ENCODE measurements at places on chromosomes 13 and 19.
A peak's percentile ranks its signal among the peaks of the same experiment; 100 is the strongest.

DNA sequence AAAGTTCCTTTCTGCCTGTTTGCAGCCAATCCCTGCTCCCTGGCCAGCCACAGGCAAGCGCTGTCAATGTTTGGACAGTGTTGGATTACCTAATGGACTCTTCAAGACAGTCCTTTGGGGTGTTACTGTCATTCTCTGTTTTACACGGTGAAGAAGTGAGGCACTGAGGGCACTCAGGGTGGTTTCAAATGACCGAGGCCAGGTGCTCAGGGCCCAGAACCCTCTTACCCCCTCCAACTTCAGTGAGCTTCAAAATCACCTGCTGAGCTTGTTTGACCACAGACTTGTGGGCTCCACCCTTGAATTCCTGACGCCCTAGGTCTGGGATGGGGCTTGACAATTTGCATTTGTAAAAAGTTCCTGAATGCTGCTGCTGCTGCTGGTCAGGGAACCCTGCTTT lies 97.9 kb downstream of the GGACT start:
- peak; percentile 85 for DNase-seq

DNA sequence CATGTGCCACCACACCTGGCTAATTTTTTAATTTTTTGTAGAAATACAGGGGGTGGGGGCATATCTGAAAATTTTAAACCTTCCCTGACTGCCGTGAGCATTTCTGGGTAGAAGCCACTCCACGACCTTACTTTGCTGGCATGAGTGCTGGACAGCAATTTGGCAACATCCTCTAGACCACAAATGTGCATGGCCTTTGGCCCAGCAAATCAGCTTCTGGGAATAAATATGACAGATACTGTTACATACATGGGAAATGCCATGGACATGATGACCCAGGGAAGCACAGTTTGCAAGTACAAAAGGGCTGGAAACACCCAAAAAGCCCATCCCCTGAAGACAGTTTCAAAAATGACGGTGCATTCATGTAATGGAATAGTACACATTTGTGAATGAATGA lies 3.2 kb upstream of the PVR start:
- DNase-seq, result no peak

DNA sequence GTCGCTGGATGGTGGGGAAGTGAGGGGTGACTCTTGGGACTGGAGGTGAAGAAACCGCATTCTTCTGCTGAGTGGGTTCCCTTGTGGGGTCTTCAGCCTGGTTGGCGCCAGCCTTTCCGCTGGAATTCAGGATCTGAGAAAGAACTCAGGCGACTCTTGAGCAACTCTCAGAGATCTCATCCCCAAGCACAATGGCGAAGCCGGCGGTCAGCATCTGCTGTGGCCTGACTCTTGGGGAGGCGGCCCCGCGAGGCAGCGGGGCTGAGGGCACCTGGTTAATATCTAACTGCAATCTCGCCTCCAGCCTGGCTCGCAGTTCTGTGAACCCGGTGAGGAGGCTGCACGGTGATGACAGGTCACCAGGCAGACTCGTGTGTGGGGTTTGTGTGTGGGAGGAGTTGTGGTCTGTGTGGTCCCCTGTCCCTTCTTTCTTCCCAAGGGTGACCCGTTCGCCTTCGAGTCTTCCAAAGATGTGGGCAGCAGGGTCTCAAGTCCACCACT lies 883 bp downstream of the ZNF441 start:
- DNase-seq, result no peak

DNA sequence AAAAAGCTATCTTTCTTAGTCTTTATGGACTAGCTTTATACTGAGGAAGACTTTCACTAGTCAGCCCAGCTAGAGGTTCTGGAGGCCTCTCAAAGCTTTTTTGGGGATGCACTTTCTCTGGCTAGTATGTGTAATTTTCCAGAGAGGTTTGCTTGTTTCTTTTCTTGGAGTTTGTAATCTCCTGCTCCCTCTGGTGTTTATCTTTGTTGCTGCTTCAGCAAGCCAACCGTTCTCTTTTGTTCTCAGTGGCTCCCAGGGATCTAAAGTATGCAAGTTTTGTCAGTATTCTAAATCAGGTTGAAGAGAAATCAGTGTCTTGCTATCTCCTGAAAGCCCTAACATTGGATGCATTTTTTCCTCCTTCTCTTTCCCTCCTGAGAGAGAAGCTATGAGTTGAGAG lies 121.1 kb upstream of the MYO16 start:
- DNase-seq, result peak; percentile 5

- no peak for DNase-seq
Measured at GRCh38 chr13:99335603-99336002, 28.4 kb upstream of the GPR183 start.

GRCh38 chr13:54387625-54388024 lies 1359.0 kb downstream of the OLFM4 start:
- DNase-seq, result no peak

DNA sequence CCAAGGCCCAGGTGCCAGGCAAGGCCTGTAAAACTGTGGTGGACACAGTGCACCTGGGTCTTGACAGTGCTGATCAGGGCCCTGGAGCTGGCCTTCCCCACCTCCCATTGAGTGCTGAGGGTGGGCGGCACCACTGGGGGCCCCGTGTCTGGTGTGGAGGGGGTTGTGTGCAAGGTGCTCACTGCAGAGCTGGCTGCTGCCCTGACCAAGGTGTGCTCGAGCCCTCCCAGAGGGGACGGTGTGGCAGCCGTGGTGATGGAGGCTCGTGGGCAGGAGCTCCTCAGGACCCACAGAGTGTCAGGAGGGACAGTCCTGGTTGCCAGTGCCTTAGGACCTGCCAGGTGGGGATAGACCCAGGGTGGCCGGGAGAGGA lies 23.0 kb downstream of the ATP4B start:
- DNase-seq, result no peak

- no peak for DNase-seq
Measured at GRCh38 chr13:30715837-30716236, 19.5 kb upstream of the ALOX5AP start.

DNA sequence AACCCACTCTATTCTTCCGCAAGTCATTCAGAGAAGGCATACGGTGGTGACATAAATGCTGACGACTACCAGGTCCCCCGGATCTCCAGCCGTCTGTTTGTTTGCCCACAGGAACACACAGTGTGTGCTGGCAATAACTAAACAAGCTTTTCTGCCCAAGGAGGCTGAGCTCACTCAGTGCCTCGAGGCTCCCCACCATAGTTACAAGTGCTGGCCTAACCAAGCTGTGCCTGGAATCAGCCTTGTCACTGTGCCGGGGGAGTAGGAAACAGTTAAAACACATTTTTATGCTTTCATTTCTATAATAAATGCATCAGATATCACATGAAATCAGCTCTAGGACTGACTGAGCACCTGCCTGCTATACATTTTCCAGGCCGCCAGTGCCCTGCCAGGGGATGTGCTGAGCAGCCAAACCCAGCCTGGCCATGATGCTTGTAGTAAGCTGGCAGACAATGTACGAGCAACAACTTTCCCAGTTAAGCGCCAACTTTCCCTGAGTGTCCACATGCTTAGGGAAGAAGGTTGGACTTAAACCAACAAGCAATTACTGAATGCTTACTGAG lies 28.1 kb downstream of the BRD4 start:
- peak; percentile 8 for DNase-seq

DNA sequence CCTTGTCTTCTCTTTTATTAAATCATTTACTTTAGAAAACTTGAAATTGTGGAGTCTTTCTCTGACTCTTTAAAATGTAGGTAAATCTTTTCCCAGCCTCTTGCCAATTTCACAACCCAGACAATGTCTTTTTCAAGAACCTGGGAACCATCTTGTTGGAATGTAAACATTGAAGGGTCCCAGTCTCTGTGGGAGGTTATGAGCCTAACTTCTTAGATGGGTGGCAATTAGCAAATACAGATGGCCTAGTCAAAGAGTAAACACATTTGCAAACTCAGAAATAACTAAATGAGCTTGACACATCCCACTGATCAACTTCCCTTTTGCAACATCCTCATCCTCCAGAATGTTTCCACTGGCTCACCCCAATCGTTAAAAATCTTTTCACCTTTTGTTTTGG lies 721.0 kb downstream of the PCDH9 start:
- no peak for DNase-seq

- no peak for DNase-seq
Measured at GRCh38 chr19:45854167-45854778, 8.7 kb downstream of the SYMPK start.

- DNase-seq, result no peak
Measured at GRCh38 chr19:35856546-35857149, at the start of gene KIRREL2. Gene KIRREL2, plus strand, starts transcription at chr19:35856911. Its CDS starts 209 bp downstream, at chr19:35857120.

GRCh38 chr13:22933571-22934181 lies 247.1 kb upstream of the SGCG start:
- DNase-seq, result no peak

DNA sequence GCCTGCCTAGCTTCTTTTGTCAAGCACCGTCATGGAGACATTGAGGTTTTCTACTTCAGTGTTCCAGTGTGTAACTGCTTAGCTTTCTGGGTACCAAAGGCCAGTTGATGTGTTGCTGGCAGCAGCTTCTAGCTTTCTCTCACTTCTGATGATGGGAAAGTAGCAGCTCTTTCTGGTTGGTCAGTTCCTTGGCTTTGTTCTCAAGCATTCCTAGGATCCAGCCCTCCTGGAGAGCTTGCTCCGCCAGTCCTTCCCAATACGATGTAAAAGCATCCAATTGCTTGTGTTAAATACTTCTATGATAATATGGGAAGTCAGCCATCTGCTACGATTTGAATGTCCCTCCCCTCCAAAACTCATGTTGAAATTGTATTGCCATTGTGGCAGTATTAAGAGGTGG lies 182.8 kb downstream of the UGGT2 start:
- no peak for DNase-seq

GRCh38 chr13:66014771-66015170 lies 1215.4 kb downstream of the PCDH9 start:
- no peak for DNase-seq

DNA sequence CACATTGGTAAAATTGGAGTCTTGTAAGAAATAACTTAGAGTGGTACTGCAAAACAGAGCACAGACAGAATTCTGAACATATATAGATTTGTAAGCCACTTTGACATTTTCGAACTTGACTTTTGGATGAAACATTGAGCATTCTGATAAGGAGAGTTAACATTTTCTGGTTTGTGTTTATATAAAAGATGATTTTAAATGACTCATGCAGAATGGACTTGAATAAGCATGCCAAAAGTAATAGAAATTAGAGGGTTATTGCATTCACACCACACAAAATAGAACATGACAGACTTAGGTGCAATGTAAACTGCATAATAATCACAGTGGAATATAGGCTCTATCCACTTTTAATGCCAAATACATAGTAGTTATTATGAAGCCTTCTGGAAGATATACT lies 507.0 kb downstream of the DACH1 start:
- no peak for DNase-seq

GRCh38 chr13:23456437-23457210 lies 23.1 kb upstream of the SACS start:
- DNase-seq, result no peak

DNA sequence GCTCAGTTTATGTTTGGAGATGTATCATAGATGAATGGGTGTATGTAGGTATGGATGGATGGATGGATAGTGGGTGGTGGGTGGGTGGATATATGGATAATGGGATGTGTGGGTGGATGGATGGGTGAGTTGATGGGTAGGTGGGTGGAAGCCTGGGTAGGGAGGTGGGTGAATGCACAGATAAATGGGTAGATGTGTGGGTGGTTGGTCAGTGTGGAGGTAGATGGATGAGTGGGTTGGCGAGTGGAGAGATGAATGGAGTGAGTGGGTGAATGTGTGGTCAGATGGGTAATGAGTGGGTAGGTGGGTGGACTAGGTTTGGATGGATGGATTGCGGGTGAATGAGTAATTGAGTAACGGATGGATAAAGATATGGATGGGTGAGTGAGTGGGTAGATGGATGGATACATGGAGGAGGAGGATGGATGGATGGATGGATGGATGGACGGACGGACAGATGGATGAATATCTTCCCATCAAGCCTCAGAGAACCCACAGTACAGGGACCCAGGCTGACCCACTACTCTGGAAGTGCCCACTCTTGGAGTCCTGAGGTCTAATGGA lies 13.4 kb downstream of the MEIS3 start:
- no peak for DNase-seq

- DNase-seq, result no peak
Measured at GRCh38 chr13:36536546-36536945, 104.3 kb downstream of the CCNA1 start.

DNA sequence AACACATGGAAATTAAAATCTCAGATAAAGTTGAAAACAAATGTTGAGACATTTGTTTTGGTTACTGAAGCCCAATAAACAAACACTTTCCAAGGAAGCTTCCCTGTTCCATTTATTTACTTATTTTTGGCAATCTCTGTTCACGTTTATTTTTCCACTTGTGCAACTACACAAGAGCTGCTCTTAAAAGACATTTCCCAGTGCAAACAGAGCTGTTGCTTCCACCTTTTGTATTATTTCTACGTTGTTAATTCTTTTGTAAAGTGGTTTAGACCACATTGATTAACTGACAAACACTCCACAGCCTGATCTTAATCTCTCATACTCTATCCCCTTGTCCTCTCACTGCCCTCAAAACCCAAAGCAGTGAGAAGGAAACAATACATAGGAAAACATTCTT lies 757.6 kb downstream of the LIG4 start:
- DNase-seq, result peak; percentile 78

DNA sequence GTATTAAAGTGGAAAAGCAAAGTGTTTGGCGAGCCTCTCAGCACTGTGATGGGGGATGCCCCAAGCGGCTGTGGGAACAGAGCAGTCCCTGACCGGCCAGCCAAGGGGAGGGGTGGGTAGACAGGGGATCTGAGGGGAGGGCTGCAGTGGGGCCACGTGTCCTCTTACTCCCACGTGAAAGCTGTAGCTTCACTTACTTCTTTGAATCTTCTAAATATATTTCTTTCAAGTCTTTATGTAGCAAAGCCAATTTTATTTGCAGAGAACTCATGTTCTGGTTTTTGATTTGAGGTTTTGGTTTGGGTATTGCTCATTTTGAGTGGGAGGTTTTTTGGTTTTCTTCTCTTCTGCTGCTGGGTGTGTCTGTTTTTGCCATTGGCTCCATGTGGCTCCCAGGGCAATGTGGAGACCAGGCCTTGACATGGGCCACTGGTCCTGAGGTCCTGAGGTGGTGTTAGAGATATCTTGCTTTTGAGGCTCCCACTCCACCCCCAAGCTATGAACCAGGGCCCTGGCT lies 17.7 kb upstream of the OVOL3 start:
- no peak for DNase-seq

DNA sequence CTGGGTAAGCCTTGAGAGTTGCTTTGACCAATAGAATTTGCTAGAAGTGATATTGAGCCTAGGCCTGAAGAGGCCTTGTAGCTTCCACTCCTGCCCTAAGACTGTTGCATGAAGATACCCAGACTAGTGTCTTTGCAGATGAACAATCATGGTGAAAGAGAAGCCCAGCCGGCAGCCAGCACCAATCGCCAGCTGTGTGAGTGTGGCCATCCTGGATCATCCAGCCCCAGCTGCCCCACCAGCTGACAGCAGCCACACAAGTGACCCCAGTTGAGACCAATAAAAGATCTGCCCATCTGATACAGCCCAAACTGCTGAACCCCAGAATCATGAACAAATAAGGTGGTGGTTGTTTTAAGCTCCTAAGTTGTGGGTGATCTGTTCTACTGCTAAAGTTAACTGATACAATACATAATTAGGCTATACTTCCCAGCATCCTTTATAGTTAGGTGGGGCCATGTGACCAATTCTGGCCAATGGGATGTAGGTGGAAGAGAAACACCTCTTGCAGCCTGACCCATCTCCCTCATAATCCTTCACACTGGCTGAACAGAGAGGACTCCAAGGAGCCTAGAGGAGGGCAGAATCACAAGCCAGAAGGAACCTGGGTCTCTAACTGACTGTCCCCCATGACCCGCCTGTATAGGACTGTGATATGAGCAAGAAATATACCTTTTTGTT lies 9.4 kb upstream of the ZNF428 start:
- DNase-seq, result no peak

Measured in NCI-H2081 (cell line).